Right ventricle myocardium superior (tissue), 1 donor: ENCODE measurements at places on chromosomes 11 and 22.

- no peak for DNase-seq
Measured at GRCh38 chr22:23909296-23909898, 15.2 kb downstream of the MIF start.

GRCh38 chr11:11923828-11924227 is 82.1 kb downstream of the USP47 start:
- no peak for DNase-seq

DNA sequence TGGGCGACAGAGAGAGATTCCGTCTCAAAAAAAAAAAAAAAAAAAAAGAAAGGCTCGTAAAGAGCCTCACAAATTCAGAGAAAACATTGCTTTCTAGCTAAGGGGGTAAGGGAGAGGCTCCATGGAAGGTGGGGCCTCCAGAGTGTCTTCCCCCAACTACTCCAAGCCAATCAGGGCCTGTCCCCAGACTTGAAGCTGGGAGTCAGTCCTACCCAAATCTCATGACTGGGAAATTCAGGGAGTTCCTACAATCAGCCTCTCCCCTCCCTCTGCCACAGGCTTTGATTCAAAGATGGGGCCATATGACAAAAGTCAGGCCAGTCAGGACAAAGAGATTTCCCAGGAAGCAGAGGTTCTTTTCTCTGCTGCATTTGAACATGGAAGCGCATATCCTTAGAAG is 63.0 kb upstream of the NUP160 start:
- DNase-seq = no peak

DNA sequence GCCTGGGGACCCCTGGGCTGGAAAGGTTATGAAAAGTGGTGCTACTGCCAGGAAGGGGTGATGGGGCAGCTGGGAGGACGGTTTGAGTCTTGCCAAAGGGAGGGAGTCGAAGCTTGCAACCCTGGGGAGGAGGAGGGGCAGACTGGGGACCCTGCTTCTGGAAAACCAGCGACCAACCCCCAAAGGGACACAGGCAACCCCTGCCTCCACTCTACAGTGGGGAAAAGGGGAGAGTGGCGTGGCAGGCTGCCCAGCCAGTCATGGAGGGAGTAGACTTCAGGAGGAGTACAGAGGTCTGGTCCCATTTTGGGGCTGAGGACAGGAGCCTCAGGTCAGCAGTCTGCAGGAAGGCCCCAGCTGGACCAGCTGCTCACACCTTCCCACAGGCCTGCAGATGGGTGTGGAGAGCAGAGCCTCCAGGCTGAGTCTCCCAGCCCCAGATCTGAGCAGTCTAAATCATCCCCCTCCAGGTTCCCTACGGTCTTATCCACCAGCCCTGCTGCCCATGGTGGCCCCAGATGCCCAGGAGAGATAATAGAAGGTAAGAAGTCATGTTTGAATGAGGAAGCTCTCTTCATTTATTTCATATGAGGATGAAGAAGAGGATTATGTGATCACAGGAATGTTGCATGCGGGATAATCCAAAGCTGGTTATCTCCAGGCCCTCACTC is 3.3 kb downstream of the DDT start:
- DNase-seq = no peak

DNA sequence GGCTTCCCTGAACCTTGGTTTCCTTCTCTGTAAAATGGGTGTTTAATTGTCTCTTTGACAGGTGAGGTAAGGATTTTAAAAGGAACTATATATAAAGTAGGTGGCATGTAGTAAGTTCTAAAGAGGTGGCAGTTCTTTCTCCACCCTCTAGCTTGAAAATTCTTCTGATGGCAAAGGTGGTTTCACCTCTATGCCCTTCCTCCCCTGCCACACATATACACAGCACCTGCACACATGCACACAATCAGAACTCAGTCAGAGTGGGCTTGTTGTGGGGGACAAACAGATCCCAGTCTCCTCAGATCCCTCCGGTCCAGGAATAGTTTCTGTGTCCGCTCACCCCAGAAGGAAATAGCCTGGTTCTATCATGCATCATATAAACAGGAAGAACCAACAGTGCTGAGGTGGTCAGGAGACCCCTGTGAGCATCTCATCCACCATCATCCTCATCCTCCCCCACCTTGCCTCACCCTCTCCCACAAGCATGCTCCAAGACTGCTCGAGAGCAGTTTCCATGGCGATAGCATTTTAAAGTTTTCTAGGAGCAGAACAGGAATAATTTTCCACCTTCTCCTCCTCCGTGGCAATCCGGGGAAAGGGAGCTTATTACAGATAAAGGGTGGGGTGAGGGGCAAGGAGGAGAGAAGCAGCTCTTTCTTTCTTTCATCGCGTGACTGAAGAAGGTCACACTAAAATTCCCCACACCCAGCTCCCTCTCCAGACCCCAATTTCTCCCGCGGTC is 123.6 kb downstream of the CHST1 start:
- no peak for DNase-seq

GRCh38 chr22:23058063-23058462 is 12.3 kb upstream of the GNAZ start:
- no peak for DNase-seq

GRCh38 chr11:849951-850774 is 7.5 kb downstream of the TSPAN4 start:
- DNase-seq = no peak

DNA sequence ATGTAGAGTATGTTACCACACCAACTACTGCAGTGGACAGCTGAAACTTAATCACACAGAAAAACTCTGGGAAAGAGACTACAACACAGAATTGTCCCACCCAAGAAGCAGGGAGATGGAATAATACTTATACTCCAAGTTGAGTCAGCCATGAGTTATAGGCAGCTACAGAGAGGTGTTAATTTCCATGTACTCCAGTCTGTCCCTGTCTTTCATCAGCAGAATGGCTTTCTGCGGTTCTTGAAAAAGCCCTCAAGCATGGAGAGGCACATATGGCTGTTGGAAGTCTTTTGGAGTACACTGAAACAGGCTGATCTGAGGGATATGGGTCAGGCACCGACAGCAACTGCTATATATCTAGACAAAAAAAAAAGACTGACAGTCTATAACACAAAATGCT is 219.5 kb downstream of the DLG2 start:
- no peak for DNase-seq

- no peak for DNase-seq
Measured at GRCh38 chr11:624705-625635, at the start of gene CDHR5. Gene CDHR5 (minus strand): TSS chr11:624955. CDS start chr11:624902, 53 bp downstream.

DNA sequence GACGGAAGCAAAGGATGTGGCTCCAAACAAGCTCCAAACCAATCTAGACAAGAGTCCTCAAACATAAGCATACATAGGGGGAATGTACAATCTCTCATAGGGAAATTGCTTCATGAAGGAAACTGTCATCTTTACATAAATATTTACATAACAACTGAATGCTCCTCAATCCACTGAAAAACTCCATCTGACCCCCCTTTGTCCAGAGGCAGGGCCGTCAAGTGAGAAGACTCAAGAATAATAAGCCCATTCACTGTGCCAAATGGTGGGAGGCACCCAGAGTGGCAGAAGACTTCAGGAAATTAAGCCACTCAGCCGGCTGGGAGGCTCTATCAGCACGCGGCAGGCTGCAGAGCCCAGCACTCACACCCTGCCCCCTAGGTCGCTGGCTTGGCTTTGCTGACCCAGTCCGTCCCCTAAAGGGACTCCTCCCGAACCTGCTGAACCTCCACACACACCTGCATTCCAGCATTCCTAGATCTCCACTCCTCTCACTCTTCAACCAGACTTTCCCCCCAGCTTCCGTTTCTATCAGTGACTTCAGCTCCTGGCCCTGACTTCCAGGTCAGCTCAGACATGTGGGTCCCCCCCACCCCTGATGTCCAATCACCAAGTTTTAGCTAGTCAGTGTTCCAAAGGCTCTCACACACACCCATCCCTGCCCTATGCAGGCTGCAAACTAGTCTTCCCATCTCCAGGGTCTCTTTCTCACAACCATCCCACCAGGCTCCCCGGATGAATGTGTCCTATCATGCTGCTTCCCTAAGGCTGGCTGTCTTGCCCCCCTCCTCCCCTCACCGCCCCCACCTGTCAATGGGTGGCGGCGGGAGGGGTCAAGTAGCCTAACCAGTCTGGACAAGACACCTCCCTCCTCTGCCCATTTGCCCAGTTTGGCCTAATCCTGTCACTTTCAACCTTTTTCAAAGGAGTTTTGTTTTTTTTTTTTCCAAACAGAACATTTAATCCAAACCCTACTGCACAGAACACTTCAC is 11.3 kb downstream of the VPS37C start:
- no peak for DNase-seq

GRCh38 chr22:46966495-46966845 is 204.0 kb downstream of the TBC1D22A start:
- DNase-seq = no peak

- peak; percentile 89 for DNase-seq
Measured at GRCh38 chr22:50305923-50306566, 1.4 kb downstream of the PLXNB2 start.

DNA sequence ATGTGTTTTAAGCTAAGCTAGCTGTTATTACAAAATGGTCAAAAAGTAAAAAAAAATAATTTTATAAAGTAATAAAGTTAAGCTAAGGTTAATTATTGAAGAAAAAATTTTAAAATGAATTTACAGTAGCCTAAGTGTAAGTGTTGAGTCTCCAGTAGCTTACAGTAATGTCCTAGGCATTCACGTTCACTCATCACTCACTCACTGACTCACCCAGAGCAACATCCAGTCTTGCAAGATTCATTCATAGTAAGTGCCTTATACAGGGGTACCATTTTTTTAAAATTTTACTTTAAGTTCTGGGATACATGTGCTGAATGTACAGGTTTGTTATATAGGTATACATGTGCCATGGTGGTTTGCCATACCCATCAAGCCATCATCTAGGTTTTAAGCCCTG is 11.6 kb upstream of the OOSP4B start:
- no peak for DNase-seq

GRCh38 chr11:71114124-71114851 is 138.1 kb downstream of the SHANK2 start:
- DNase-seq = no peak

- DNase-seq = peak; percentile 59
Measured at GRCh38 chr11:15101072-15101709, 13.5 kb upstream of the INSC start.

GRCh38 chr11:62427630-62428233 is 8.9 kb downstream of the SCGB1A1 start:
- no peak for DNase-seq

- no peak for DNase-seq
Measured at GRCh38 chr11:84396521-84396920, 1110.4 kb upstream of the CCDC90B start.

DNA sequence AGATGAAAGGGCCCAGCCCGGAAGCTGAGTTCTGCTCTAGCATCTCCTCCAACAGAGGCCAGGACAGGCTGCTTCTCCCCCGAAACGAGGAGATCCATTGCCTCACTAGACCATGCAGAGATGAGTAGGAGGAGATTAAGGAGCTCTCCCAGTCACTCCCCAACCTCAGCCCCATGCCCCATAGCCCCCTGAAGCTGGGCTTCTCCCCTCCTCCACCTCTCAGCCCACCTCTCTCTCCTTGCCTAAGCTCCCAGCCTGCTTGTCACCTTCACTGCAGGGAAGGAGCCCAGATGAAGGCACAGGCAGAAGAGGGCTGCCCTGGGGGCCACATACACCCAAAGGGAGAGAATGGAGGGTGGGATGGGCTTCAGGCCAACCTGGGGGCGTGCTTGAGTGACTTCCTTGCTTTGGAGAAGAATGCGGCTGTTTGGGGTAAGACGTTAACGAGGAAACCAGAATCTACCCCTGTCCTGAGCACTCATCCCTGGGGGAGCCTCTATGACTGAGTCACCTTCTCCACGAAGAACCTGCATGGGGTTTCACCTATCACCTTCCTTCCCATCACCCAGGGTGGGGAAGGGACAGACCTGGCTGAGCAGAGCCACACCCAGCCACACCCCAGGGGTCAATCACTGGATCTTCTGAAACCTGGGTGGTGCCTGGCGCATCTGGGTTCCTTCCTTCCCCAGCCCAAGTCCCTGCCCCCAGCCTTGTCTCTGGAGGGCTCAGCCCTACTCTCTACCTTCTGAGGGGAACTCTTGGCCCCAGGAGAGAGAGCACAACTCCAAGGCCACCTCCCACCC is 11.6 kb upstream of the GNAZ start:
- no peak for DNase-seq

DNA sequence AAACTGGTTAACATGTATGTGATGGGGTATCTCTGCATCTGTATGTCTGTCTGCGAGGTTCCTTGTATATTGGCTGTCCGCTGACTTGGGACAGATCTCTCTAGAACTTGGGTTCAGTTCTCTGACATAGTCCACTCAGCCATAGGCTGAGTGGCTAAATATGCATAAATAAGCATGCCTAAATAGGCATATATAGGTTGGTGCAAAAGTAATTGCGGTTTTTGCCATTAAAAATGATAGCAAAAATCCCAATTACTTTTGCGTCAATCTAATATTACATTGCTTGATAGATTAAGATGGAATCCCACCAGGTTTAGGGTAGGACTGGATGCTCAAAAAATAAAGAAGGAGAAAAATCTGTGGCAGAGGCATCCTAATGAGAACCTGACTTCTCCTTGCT is 8.8 kb downstream of the LRRC55 start:
- no peak for DNase-seq

GRCh38 chr11:112811783-112812182 is 149.4 kb upstream of the NCAM1 start:
- no peak for DNase-seq

DNA sequence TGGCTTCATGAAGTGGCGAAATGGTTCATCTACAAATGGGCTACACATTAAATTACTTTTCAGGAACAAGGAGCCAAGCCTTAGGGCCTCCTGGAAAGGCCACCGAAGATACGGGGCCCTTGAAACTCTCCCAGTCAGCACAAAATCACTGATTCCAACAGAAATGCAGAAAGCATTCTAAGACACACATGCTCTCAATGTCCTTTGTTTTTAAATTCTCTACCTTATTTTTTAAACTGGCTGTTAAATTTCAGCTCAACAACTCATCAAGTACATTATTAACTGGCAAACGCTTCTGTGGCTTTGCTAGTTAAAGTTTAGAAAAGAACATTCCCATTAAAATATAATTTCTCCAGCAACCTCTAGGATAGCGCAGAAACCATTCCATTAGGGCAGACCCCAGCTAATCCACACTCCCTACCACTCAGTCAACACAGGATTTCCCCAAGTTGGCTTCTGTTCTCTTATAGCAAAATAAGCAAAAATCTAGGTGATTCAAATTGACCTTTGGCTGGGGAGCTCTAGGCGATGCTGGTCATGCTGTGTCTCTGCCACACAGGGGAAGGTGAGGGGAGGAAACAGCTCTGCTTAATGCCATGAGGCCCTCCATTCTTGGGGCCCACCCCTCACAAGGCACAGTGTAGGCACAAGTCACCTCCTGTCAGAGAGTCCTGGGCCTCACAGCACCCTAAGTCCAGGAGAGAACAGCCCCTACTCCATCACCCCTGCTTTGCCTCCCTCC is 47.1 kb downstream of the PLEKHA7 start:
- no peak for DNase-seq
